GM13976 (cell line): ENCODE measurements at places on chromosomes 6 and 20.

GRCh38 chr6:151399679-151400078 lies 8.3 kb upstream of the ZBTB2 start:
- DNase-seq = no peak

DNA sequence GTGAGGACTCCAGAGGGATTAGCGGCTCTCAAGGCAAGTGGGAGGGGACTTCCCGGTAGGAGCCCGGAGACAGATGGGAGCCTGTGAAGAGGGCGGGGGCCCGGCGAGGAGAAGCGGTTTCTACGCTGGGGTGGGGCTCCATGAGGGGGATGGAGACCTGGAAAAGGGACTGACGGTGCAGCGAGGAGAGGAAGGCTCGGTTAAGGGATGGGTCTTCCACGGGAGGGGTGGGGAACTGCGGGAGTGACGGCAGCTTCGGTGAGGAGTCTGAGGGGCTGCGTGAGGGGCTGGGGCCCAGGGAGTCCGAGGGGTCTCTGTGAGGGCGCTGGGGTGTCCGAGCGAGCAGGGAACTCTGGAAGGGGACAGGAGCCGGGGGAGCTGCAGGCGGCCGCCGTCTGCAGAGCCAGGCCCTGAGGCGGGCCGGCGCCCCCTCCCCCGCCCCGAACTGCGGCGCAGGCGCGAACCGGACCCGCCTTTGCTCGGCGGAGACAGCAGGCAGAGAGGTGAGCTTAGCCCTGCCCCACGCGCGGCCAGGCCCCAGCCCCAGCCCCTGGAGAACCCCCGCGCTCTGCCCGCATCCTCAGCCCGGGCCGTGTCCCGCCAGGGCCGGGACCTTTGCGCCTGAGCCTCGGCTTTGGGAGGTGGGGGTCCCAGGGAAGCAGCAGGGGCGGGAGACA lies at the start of gene NRSN2:
Gene NRSN2, plus strand, starts transcription at position 472 of the 677 bp plus-strand sequence. CDS start 2,533 bp downstream, outside the sequence.
- peak; percentile 88 for DNase-seq

GRCh38 chr6:7911345-7911725 lies 747 bp upstream of the TXNDC5 start:
- DNase-seq = no peak

- DNase-seq = no peak
Observed at GRCh38 chr6:131572686-131573415, at the start of gene ARG1. TSS of gene ARG1 (plus strand) at chr6:131573226. CDS start at chr6:131573283, 57 bp downstream.

DNA sequence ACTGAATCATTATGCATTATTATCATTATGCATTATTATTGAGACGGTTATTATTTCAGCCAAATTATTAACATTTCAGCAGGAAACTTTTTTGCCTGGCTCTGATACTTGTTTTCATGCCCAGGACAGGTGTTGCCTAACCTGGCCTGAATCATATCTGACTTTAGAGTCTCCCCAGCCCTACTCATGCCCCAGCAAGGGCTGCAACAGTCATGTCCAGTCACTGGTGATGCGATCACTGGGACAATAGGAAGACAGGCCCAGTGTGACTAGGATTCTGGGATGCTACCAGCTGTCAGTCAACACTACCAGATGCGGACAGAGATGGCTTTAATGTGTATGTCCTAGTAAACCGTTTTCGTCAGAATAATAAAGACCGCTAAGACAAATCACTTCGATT lies 285.0 kb downstream of the KHDC1L start:
- DNase-seq = no peak

GRCh38 chr6:158999154-158999665 lies 792 bp downstream of the RSPH3 start:
- no peak for DNase-seq

- no peak for DNase-seq
Observed at GRCh38 chr6:3523966-3524365, 67.1 kb upstream of the SLC22A23 start.

DNA sequence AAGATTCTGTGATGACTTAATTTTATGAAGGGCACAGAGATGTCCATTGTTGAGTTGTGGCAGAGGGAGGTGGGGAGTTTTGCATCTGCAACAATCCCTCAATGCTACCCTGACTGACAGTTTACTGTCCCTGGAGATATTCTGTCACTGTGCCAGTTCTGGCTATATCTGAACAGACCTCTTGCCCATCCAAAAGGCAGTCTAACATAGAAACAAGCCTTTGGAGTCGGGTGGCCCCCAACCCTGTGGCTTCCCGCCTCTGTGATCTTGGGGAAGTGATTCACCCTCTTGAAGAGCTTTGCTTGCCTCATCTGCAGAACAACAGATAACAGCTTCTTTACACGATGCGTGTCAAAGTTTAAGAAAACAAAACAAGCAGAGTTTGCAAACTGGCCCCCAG lies 3.8 kb upstream of the E2F1 start:
- DNase-seq = no peak

DNA sequence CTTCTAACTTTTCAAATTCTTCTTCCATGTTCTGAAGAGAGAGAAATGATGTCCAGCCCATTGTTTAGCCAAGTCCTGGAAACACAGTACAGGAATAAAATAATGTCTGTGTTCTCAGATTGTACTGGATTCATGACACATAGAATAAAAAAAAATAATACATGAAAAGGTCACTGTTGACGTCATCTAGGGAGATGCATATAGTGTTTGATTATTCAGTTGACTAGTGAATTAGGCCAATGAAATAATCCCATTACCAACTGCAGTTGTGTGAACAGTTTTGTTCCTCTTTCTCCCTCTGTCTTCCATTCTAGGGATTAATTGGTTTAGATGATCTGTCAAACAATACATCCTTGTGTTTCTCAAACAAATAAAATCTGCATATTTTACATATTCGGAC lies 222.8 kb downstream of the ALDH8A1 start:
- DNase-seq = no peak

DNA sequence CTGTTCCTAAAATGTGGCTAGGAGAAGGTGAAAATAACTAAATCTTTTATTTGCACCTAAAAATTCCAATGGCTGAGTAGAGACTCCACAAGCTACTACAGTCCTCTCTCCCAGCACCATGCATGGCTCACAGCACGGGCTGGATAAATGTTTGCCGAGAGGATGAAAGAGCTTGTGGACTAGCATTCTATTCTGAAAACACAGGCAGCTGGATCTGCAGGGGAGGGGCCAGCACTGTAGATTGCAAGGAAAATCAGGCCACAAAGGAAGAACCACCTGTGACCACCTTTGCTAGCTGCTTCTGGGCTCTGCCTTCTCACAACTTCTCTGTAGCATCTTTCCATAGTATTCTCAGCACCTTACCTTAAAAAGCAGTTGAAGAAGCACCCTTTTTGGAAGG lies 46.6 kb downstream of the CLIC5 start:
- no peak for DNase-seq
